ENCODE measurements at places on chromosomes 13 and 19. TPM values are rescaled to one million over a fixed set of nuclear protein-coding genes. Genes with fewer than 3 reads are reported as not detected.

The POMP gene
- 33.9 TPM for total RNA-seq

The ZNF587B gene
- total RNA-seq: 10.2 TPM

The LINGO3 gene
- 0.08 TPM for total RNA-seq

The FUT2 gene
- 0.05 TPM for total RNA-seq

The LGALS4 gene
- total RNA-seq: 0.42 TPM

DNA sequence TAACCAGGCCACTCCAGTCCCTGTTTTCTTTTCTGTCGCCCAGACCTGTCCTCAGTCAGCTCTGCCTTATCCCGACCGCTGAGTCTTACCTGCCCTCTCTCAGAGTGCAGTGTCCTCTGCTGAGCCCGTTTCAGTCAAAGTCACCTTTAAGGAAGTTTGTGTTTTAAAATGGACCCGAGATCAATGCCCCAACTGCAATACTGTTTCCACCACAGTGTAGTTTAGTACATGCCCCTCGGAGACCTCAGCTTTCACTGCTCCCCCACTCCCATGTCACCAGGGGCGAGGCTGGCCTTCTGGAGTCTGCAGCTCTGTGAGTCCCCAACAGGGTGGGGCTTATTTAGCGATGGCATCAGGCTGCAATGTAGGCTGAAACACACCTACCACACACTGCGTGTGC lies 248.4 kb upstream of the TSHZ3 start:
- no peaks in the 10 kb centered on the region for H3K4me1 ChIP-seq
- no peaks in the 10 kb centered on the region for H3K27me3 ChIP-seq
- H3K36me3 ChIP-seq: peaks cover 2% of the 10 kb centered on the region
- H3K27ac ChIP-seq: no peak overlapping the region

- no peak overlapping the region for H3K27ac ChIP-seq
- H3K4me3 ChIP-seq: no peak overlapping the region
- peaks cover 6% of the 10 kb centered on the region for H3K27me3 ChIP-seq
- no peaks in the 10 kb centered on the region for H3K36me3 ChIP-seq
- H3K4me1 ChIP-seq: no peaks in the 10 kb centered on the region
- DNase-seq: no peak
Observed at GRCh38 chr13:81738364-81738763, 1397.4 kb upstream of the SPRY2 start.

DNA sequence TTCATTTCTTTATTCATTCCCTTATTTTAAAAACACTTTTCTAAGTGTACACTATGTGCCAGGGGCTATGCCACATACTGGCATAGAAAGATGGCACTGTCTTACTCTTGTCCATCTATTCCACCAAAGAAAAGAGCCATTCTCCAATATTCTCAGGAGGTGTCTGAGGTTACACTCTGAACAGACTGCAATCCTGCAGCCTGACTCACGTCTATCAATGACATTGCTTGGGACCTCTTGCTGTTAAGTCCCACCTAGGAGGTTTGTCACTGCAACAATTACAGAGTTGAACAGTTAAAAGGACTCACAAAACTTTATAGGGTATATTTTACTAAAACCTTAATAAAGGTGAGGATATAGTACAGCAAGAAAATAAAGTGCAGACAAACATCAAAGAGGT lies 512.9 kb upstream of the HTR2A start:
- H3K27ac ChIP-seq: no peak overlapping the region
- DNase-seq: no peak
- H3K4me1 ChIP-seq: no peaks in the 10 kb centered on the region
- no peaks in the 10 kb centered on the region for H3K27me3 ChIP-seq
- no peak overlapping the region for H3K4me3 ChIP-seq
- no peaks in the 10 kb centered on the region for H3K36me3 ChIP-seq

DNA sequence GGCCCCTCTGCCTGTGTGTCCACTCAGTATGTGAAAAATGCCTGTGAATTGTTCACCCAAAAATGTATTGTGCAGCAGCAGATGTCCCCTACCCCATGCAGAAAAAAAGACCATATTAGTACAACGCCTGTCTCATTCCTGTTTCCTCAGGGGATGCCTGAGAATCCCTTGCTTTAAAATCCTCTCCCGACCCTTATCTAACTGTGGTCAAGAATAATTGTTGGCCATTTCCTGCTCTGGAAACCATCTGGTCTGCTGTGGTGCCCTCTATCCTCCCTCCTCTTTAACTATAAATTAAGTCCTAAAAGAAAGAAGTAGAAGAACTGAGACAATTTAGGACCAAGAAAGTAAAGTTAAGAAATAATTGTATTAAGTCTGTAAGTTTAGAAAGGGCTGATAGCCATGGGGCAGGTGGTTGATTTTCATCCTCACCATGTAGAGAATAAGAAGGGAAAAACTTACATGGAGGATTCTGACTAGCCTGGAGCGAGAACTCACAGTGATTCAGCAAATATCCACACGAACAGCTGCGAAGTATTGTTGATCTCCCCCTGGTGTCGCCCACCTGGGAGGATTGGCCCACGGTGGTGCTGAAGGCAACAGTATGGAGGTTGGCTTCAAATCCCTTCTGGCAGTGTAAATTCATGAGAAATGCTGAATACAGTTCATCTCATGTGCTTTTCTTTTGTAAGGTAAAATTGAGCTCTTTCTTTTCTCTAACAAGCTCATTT lies 85.6 kb downstream of the COL4A2 start:
- H3K36me3 ChIP-seq: no peaks in the 10 kb centered on the region
- no peaks in the 10 kb centered on the region for H3K27me3 ChIP-seq
- no peak for DNase-seq
- H3K4me1 ChIP-seq: no peaks in the 10 kb centered on the region
- H3K4me3 ChIP-seq: no peak overlapping the region
- H3K27ac ChIP-seq: no peak overlapping the region

- no peaks in the 10 kb centered on the region for H3K36me3 ChIP-seq
- H3K27ac ChIP-seq: no peak overlapping the region
- no peak overlapping the region for H3K4me3 ChIP-seq
- no peaks in the 10 kb centered on the region for H3K4me1 ChIP-seq
- H3K27me3 ChIP-seq: no peaks in the 10 kb centered on the region
Observed at GRCh38 chr19:54682306-54682856, 19.6 kb downstream of the LILRB4 start.

- DNase-seq: no peak
- H3K4me1 ChIP-seq: no peaks in the 10 kb centered on the region
- H3K36me3 ChIP-seq: no peaks in the 10 kb centered on the region
- no peak overlapping the region for H3K4me3 ChIP-seq
Observed at GRCh38 chr13:41274881-41275280, 11.5 kb upstream of the MTRF1 start.

DNA sequence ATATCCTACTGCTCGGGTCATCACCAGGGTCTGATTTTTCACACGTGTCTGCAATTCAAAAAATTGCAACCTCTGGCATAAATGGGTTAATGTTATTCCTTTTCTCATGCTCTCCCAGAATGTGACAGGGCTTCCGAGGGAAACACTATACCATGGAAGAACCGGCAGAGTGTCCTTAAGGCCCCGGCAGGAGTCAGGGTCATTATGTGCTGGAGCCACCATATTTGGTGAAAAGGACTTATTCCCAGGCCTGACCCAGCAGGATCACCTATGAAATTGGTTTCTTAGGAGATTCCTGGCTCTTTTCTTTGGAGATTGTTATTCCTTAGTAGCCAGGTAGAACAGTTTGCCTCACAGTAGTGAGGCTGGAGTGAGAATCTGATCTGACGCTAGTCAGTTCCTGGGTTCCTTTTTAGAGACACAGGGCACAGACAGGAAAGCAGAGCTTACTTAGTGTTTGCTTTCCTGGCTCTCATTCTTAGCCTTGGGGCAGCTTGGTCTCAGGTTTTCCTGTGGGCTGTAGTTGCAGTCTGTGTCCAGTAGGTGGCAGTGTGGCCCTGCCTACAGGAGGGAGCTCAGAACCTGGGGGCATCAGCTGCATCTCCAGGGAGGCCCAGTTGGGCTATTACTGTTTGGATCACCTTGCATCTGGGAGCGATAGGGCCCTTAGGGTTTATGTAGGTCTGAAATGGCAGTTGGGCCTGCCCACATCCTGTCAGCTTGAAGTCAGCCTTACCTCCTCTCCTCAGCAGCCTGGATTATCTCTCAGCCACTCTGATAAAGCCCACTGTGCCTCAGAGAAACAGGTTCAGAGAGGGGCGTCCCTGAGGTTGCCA lies 12.4 kb downstream of the SNRNP70 start:
- no peaks in the 10 kb centered on the region for H3K27me3 ChIP-seq
- peaks cover 24% of the 10 kb centered on the region for H3K4me1 ChIP-seq
- H3K4me3 ChIP-seq: no peak overlapping the region
- peak; percentile 79 for DNase-seq
- no peak overlapping the region for H3K27ac ChIP-seq
- peaks cover 18% of the 10 kb centered on the region for H3K36me3 ChIP-seq

DNA sequence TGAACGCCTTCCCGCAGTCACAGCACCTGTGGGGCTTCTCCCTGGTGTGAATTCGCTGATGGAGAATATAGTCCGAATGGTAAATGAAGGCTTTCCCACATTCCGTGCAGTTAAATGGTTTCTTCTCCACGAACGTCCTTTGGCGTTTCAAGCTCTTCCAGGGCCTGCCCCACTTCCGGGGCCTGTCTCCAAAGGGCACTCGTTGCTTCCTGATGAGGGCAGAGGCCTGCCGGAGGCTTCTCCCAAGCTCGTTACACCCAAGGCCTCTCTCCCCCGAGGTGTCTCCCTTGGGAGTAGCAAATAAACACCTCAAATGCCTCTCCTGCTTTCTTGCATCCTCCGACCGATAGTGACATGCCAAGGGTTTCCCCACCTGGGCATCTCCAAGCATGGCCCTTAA lies 34.3 kb downstream of the ZNF473 start:
- H3K27ac ChIP-seq: no peak overlapping the region
- no peaks in the 10 kb centered on the region for H3K27me3 ChIP-seq
- peak overlapping the region; percentile 31 for H3K4me3 ChIP-seq
- no peaks in the 10 kb centered on the region for H3K36me3 ChIP-seq

GRCh38 chr19:33905937-33906577 lies 109.4 kb downstream of the KCTD15 start:
- H3K27ac ChIP-seq: peak overlapping the region; percentile 73
- peak; percentile 39 for DNase-seq
- H3K27me3 ChIP-seq: no peaks in the 10 kb centered on the region
- H3K36me3 ChIP-seq: no peaks in the 10 kb centered on the region
- peak overlapping the region; percentile 59 for H3K4me3 ChIP-seq

- H3K27ac ChIP-seq: no peak overlapping the region
- H3K36me3 ChIP-seq: no peaks in the 10 kb centered on the region
- no peak overlapping the region for H3K4me3 ChIP-seq
- no peak for DNase-seq
- no peaks in the 10 kb centered on the region for H3K27me3 ChIP-seq
- no peaks in the 10 kb centered on the region for H3K4me1 ChIP-seq
Observed at GRCh38 chr13:47929156-47929555, 71.9 kb downstream of the SUCLA2 start.
